ENCODE measurements at places on chromosomes 12 and 14.

DNA sequence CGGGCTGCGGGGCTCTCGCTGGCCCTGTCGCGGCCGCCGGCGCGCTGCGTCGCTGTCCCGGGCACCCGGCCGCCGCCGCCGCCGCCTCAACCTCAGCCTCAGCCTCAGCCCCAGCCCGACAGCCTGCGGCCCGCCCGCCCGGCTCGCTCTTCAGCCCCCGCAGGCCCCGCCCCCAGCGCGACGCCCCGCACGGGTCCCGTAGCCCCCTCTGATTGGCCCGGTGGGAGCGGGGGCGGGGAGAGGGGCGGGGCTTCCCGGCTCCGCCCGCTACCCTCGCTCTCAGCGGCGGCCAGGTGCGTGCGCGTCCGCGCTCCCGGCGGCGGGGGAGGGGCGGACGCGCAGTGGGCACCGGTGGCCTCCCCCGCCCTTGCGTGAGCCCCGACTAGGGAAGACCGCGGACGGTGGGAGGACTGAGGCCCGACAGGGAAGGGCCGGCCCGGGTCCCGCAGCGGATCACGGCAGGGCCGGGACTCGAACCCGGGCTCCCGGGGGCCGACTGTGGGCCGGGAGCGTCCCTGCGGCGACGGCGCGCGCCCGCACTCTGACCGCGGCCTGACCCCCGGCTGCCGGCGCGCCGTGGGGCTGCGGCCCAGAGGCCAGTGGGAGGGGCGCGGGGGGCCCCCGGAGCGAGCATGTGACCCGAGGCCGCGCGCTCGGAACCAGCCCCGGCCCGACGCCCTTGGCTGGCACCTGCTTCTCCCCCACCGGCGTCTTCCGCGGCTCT, at the start of gene PPP1R13B:
Gene PPP1R13B (minus strand): TSS at position 125 of the 724 bp plus-strand sequence. CDS start 268 bp downstream, outside the sequence.
- peak; percentile 80 for DNase-seq

DNA sequence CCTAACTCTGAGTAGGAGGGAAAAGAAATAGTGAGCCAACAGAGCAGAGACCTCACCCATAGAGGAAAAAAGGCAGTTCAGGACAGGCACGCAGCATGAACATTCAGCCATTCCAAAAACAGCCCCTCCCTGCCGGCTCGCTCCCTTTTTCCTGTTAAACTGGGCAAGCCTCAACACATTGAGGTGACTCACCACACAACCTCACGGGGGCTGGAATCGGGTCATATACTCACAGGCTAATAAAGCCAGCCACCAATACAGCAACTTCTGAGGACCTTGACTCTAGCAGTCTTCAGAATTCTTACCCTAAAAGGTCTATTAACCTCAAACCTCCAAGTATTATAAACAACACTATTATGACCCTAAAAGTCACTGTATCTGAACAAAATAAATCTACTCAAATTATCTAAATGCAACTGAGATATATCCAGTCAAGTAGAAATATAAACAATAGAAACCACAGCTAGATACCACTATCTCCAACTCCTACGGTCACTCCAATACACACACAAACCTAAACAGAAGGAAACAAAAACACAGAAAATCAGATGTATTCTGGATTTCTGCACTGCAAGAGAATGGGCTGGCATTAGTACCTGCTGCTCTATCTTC, 6.3 kb downstream of the YBX3 start:
- DNase-seq: no peak

DNA sequence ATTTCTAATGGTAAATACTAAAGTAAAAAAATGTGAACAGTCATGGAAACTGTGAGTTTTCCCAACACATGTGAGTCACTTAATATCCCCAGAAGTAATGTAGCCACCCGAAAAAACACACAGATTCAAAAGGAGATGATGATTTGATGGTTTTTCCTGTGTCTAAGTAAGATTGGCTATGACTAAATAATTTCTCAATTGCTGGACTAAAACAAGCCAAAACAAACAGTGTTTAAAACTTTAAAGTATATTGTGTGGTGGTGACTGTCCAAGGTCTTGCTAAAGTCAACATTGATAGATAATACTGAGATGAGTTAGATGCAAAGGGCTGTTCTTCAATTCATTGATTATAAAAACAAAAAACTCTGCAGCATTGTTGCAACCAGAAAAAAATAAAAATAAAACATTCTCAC, 89.6 kb upstream of the SOX5 start:
- no peak for DNase-seq

- no peak for DNase-seq
Observed at GRCh38 chr14:89955022-89955744, 544 bp upstream of the TDP1 start.

DNA sequence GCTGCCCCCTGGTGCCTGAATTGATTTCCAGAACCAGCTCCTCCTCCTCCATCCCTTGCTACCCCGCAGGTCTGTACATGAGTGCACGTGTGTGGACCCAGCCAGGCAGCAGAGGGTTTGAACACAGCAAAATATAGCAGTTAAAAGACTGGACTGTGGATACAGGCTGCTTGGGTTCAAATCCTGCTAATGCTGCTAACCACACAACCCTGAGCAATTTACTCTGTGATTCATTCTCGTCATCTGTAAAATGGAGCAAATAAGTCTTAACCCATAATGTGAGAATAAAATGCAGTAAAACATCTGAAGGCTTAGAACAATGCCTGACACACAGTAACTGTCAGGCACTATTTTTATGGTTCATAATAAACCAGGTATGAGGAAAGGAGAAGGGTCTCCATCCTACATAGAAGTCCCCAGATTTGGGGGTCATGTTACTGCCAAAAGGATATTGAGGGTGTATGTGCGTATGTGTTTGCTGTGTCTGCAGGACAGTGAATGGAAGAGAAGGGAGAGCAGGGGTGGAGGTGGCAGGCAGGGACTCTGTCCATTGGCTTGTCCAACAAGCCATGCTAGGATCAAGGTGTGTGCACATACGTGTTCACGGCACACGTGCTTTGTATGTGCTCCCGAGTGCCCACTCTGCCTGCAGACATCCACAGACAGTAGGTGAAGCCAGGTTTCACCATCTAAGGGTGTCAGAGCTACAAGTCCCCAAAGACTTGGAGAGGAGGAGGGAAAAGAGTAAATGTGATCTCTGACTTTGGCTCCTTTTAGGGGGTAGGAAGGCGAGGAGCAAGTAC, 1.5 kb upstream of the STAT6 start:
- DNase-seq: no peak

GRCh38 chr14:53278602-53279506, 125.7 kb upstream of the DDHD1 start:
- DNase-seq: no peak

GRCh38 chr14:55340482-55340881, 69.3 kb downstream of the FBXO34 start:
- no peak for DNase-seq

DNA sequence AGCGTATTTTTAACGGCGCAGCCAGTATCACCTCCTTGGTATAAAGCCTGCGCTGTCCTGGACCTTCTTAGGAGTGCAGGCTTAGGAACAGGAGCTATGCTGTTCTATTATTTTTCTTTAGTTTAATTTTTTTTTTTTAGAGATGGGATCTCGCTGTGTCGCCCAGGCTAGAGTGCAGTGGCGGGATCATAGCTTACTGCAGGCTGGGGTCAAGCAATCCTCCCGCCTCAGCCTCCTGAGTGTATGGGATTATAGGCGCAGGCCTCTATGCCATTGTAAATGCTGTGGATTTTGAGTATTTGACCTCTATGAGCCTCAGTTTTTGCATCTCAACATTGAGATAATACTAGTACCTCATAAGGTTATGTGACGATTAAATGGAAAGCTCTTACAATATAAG, 4.1 kb downstream of the OR10AD1 start:
- DNase-seq: no peak

- DNase-seq: no peak
Observed at GRCh38 chr12:11987901-11988300, 82.8 kb upstream of the BCL2L14 start.

GRCh38 chr14:34030864-34031263, 80.0 kb upstream of the EGLN3 start:
- DNase-seq: no peak

- DNase-seq: no peak
Observed at GRCh38 chr12:72295744-72296143, 23.6 kb downstream of the TRHDE start.

DNA sequence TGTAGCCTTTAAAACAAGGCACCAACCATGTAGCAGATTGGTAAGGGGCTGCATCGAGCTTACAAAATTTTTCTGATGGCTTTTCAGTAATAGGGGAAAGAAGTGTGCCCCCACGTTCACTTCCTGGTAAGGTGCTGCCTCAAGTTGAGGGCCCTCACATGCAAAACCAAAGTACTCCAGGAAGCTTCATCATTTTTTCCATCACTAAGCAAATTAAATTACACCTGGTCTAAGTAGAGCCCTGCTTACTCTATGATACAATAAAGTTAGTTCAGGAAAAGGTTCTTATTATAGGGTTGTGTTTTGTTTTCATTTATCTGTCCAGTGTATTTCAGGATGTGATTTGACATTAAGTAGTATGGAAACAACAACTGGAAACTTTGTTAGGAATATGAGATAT, 15.0 kb upstream of the AKAP5 start:
- no peak for DNase-seq

- no peak for DNase-seq
Observed at GRCh38 chr14:31270196-31270772, 62.7 kb upstream of the HECTD1 start.

DNA sequence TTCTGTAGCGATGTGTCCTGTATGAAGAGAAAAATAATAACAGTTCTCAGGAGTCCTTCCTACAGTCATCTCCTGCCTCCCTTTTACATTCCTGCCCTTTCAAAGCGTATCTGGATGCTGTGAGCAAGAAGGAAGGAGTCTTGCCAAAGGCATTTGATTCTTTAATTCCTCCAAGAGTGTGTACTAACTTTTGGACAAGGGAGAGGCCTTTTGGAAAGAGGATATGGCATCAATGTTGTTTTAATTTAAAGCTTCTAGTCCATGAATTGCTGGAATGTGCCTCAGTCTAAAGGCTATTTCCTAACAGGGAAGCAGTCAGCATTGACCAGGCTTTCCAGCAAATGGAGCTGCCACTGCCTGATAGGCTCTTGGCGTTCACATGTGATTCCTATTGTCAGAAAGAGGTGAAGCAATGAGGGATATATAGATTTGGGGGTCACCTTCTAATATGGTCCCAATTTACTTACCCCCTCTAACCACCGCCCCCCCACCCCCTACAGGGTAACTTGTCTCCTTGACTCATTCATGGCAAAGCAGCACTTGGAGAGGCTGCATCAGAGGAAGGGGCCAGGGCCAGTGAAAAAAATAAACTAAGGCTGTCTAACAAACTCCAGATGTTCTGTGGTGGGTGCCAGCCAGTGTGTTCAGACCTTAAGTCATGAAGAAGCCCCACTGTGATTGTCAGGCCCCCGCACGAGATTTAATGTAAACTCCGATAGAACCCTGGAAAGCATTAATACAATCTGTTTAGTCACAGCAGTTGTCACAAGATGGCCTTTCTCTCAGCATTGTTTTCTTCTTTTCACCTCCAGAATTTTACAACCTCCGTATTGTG, 220.3 kb downstream of the FBXL14 start:
- no peak for DNase-seq

GRCh38 chr12:98446060-98446459, 69.3 kb upstream of the TMPO start:
- no peak for DNase-seq
